Anterior cingulate cortex (tissue), 58 donors: ENCODE measurements at places on chromosomes 1 and 21.

DNA sequence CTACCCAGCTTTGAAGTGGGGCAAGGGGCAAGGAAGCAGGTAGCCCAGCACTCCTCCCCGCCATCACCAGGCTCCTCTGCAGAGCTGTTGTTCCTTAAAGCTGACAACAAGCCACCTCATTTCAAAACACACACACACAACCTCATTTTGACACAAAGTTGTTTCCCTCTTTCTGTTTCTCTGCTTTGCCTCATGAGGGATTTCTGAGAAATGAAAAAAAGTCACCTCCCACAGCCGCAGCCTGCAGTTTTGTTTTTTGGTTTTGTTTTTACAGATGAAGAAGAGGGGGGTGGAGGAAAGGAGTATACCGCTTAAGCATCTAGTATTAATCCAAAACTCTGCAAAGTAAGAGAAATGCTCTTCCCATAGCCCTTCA, 12.1 kb downstream of the MCL1 start:
- no peak for DNase-seq

DNA sequence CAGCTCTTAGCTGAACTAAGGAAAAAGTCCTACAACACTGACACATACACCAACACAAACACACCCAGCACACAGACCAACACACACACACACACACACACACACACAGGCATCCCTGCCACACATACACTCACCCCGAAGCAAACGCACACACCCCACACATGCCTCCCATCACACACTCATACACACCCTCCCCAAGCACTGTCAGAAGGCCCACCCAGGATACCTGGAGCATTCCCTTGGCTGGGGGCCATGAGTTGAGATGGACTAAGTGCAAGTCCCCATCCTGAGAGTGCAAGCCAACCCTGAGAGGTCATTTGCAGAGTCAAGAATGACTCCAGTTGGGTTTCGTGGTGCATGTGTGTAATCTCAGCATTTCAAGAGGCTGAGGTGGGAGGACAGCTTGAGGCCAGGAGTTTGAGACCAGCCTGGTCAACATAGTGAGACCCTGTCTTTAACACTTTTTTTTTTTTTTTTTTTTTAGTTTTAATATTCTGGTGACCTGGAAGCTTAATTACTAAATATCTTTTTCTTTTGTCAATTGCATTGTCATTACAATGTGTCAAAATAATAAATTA, 117.3 kb downstream of the RHOU start:
- DNase-seq = no peak

- DNase-seq = no peak
Observed at GRCh38 chr1:171160639-171161354, 24.3 kb upstream of the FMO2 start.

GRCh38 chr1:147492207-147492606, 49.1 kb upstream of the BCL9 start:
- no peak for DNase-seq

GRCh38 chr21:15293240-15293639, 228.4 kb upstream of the NRIP1 start:
- no peak for DNase-seq

DNA sequence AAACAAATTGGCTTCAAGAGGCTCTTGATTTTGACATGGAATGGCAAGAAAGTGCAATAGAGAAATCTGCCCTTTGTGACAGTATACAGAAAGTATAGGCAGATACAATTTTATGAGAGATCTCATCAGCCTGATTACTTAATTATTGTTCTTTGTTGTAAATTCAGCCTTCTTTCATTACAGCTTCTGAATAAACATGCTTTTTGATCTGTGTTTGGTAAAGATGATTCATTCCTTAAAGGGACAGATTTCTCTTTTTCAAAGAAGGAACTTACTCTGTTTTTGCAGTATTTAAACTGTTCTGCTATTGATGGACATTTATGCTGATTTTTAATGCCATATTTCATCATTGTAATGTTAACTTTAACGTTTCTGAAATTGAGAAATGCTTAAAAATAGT, 13.7 kb upstream of the MPC2 start:
- no peak for DNase-seq

- DNase-seq = no peak
Observed at GRCh38 chr1:15056515-15057285, 96.8 kb upstream of the TMEM51 start.

- DNase-seq = no peak
Observed at GRCh38 chr1:19529664-19530063, 44.3 kb upstream of the CAPZB start.

DNA sequence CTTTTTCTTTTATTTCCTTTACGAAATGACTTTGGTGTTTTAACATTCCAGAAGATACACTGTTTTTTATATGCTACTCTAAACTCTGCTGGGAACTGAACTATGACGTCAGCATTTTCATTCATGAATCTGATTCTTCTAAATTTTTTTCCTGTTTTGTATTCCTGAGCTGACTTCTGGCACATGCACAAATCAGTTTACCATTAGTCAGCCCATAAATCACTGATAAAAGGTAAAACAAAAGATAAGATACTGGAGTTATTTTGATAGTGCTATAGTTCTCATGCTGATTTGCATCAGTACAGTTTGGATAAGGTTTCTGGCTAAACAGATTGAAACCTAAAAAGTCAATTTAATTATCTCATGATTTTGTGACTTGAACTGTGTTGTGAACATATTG, 10.4 kb downstream of the CAMTA1 start:
- no peak for DNase-seq

DNA sequence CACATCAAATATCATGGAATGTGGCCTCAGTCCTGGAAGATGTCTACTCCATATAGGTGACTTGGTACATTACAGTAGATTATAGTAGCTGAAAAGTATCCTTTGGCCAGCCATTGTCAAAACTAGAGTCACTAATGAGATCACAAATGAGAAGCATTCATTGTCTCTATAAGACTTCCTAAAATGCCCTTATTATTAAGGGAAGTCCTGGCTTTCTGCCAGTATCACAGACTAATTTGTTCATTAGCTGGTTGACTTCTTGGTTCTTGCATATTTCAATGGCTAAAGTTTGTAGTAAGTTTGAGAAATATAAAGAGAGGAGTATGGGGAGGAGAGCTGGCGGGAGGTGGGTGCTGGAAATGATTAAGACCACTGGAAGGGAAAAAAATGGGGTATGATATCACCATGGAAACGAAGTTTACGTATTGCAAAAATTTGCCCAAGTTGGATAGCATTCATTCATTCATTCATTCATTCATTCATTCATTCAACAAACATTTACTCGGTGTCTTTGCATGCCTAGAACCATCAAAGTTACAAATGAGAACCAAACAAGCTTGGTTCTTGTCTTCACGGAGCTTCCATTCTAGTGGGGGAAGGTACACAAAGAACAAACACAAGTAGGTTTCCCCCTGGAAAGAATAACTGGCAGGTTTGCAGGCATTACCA, 11.7 kb upstream of the B3GALNT2 start:
- no peak for DNase-seq

GRCh38 chr1:33211972-33212371, 30.1 kb upstream of the TRIM62 start:
- DNase-seq = no peak

GRCh38 chr1:235416662-235417049, 49.4 kb downstream of the TBCE start:
- DNase-seq = no peak

DNA sequence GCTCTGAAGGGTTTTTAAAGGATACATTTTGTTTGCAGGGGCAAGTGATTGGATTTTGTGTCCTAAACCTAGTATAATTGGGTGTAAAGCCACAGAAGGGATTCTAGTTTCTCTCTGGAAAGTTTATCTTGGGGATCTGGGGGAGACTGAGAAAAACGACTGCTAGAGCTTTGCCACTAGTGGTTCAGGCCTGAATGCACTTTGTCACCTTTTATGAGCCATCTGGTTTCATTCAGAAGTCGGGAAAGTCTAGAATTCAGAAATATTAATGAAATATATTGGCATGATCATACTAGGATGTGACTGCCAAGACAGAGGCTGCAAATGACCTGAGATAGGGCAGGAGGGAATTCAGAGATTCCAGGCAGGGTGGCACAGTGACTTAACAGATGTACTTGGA, 111.5 kb upstream of the KCNK2 start:
- DNase-seq = no peak

- no peak for DNase-seq
Observed at GRCh38 chr1:154992721-154993571, 440 bp upstream of the LENEP start.

DNA sequence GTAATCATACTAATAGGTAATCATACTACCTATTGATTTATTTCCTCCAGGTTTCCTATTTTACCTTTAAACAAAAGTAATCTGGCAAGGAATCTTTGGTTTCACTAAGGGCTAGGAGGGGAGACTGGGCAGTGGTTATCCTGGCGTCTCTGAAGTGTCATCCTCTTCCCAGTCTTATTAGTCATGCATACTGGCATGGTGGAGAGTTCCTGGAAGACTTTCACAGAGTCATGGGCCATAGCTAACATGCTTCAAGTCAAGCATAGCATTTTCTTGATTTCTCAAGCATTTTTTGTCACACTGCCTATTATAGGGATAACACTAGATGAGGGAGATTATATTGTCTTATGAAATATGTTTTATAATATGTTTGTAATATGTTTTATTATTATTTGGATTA, 64.0 kb upstream of the ASB17 start:
- no peak for DNase-seq

GRCh38 chr1:187516874-187517273, 688.1 kb downstream of the PLA2G4A start:
- no peak for DNase-seq

DNA sequence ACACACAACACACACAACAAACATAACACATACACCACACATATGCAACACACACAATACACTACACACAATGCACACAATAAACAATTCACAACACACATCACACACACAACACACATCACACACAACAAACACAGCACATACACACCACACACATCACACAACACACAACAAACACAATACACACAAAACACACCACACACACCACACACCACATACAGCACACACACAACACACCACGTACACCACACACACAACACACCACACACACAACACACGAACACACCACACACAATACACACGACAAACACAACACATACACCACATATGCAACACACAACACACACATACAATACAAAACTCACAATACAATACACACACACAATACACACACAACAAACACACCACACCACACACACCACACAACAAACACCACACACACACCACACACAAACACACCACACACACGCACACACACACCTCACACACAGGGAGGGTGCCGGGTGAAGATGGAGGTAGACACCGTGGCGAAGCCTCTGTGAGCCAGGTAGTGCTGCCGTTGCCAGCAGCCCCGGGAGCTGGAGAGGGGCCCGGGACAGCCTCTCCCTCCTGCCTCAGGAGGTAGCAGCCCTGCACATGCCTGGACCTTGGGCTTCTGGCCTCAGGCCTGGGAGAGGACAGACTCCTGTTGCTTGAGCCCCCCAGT, 30.4 kb upstream of the C1orf174 start:
- no peak for DNase-seq

GRCh38 chr1:201946224-201946908, at the start of gene LMOD1:
TSS of gene LMOD1 (minus strand) at chr1:201946548. CDS start at chr1:201946340, 208 bp downstream.
- peak; percentile 55 for DNase-seq

DNA sequence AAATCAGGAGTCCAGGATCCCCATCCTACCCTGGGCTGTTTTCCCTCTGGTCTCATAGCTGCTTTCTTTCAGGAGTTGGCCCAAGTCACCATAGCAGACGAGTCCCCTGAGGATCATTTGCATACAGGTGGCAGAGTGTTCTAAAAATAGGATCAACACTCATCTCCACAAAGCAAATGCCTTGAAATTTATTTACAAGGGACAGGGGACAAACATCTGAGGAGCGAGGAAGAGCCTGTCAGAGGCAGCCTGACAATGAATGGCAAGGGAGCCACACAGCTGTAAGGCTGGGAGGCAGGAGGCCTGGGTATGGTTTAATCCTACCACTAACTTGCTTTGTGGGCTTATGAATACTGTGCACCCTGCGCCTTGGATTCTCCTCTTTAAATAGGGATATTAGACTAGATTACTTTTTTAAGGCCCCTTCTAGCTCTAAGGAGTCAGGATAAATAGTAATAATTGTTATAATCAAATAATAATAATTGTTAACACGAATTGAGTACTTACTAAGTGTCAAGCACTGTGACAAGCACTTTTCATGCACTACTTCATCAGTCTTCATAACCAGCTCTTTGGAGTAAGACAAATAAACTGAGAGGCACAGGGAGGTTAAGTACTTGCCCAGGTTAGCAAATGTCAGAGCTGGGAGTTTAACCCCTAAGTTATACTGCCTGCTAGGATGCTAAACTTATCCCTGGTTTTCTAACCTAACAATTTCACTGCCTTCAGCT, 34.5 kb downstream of the RAB3B start:
- DNase-seq = no peak

GRCh38 chr1:12208764-12209494, 20.9 kb upstream of the VPS13D start:
- peak; percentile 71 for DNase-seq

DNA sequence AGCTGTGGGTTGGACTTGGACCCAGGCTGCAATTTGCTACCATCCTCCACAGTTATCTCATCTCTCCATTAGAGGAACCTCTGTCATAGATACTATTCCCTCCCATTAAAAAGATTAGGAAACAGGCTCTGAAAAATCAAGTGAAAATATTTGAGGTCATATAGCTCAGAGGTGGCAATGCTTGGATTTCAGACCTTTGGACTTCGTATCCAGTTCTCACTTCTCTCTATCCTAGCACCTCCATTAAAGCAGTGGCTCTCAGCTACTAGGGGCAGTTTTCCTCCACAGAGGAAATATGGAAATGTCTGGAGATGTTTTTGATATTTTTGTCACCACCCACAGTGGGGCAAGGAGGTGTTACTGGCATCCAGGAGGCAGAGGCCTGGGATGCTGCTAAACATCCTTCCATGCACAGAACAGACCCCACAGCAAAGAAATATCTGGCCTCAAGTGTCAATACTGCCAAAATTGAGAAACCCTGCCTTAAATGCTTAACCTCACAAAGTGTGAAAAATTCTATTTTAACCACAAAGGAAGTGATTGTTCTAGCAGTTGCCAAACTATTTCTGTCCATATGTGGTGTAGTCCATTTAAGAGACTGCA, 54.1 kb downstream of the C8A start:
- DNase-seq = no peak

DNA sequence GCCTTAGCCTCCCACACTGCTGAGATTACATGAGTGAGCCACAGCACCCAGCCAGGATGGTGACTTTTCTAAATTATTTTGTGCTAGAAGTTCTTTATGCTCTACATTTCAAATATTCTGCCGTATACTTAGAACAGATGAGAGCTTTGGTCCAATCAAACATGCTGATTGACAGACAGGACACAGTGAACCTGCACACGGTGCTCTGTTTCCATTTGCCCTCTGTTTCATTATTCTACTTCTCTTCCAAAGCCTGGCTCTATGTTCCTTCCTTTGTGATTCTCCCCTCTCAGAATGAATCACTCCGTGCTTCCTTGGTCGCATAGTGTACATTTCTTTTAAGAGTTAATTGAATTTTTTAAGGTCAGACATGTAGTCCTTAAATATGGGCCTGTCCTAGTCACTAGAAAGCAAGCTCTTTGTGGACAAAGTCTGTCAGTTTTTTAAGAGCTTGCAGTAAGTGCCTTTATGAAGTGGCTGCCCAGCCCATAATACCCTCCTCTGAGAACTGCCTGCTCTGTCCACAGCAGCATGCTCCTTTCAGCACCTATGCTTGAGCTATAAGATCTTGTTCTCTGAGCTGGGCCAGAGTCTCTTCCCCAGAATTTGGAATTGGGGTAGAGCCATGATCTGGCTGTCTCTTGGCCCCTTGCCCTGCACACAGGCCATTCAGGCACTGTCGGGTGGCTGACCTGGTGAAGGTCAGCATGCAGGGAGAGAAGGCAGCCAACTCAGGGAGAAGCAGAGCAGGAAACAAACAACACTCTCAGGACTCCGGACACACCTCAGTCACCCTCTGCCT, 66.8 kb upstream of the SLC44A3 start:
- no peak for DNase-seq
